ENCODE measurements at places on chromosomes 5 and 9. TPM values are rescaled to one million over a fixed set of nuclear protein-coding genes. Genes with fewer than 3 reads are reported as not detected.

- no peak for DNase-seq
These were observed 8.0 kb downstream of the GCNT4 start for GRCh38 chr5:75044406-75044805.

- no peak for DNase-seq
These were observed 950 bp upstream of the MSH3 start for GRCh38 chr5:80653502-80653901.

- no peak for DNase-seq
These were observed 212.2 kb downstream of the C9orf50 start for GRCh38 chr9:129408535-129409215.

DNA sequence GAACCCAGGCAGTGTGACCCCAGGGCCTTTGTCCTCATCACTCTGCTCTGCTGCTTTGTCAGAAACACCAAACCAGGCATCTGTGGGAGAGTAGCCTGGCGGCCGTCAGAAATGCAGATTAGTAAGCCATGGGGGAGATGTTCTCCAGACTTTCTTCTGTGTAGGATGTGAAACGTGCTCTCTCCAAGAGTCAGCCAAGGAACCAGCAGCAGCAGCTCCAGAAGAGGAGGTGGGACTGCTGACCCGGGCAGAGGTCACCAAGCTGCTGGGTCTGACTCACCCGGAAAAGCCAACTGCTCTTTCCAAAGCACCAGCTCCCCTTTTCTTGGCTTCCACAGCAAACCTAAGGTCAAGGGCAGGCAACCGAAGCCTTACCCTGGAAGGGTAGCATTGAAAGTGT is 14.4 kb upstream of the ABLIM3 start:
- DNase-seq: no peak

IGFBPL1 gene
- polyA plus RNA-seq: 2.1 TPM

DNA sequence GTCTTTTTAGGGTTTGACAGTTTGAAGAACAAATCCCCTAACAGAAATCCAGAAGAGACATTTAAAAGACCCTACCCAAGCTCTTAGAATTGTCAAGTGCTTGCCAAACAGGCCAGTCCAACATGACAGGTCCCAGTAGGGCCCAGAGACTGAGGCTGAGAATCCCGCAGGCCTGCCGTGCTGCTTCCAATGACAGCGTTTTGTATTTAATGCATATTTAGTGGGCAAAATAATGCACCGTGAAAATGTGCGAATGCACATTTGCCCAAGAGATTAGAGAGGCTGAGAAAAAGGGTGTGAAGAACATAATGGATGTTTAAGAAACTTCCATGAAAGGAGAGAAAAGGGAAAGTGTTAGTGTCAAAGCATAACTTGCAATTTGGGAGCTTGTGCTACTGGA is 57.6 kb downstream of the CD180 start:
- no peak for DNase-seq

CDC25C gene
- 6.6 TPM for polyA plus RNA-seq

DNA sequence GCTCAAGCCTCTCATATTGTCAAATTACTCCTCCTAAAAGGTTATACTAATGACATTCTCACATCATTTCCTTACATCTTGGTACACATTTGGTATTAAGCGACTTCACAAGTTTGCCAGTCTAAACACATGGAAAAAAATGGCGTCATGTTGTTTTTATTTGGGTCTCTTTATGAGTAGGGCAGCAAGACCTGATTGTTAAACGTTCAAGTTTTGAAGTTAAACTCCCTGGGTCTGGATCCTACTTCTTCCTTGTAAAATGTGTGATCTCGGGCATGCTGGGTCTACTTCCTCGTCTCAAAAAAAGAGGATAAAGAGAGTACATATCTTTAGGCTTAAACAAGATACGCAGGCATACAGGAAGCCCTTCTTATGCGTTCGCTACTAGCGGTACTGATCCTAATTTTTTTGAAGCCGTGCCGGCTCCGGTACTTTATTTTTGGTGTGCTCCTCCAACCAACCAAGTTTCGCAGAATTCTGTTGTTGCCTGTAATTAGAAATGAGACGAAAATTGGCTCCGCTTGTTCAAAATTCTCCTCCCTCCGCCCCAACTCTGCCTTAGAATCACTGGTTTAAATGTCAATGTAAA is 596 bp upstream of the CDC37L1 start:
- DNase-seq: no peak

DNA sequence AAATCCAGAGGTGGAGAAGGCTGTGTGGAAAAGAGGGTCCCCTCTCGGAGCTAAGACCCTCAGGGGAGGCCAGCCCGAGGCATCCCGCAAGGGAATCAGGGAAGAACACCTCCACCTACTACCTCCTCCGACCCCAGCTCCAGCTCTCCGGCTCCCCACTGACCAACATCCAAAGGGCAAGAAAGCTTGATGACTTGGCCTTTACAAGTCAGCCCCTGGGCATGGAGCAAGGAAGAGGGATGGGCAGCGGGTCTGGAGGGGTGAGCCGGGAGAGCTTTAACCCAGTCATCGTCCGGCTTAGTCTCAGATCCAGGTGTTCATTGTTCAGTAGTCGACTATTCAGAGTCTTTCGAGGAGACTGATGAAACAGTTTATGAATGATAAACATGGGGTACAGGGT is 32.1 kb downstream of the ERAP1 start:
- no peak for DNase-seq

Data from left renal cortex interstitium (tissue), 4 donors.